ENCODE measurements at places on chromosomes 3 and 15.

GRCh38 chr3:138833899-138834595 is 681 bp downstream of the PIK3CB start:
- peak; percentile 32 for DNase-seq

DNA sequence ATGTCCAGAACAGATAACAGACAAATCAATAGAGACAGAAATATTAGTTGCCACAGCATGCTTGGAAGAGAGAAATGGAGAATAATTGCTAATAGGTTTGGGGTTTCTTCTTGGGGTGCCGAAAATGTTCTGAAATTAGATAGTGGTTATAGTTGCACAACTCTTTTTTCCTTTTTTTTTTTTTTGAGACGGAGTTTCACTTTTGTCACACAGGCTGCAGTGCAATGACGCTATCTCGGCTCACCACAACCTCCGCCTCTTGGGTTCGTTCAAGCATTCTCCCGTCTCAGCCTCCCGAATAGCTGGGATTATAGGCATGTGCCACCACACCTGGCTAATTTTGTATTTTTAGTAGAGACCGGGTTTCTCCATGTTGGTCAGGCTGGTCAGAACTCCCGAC is 163.3 kb downstream of the PLCH1 start:
- DNase-seq, result no peak

DNA sequence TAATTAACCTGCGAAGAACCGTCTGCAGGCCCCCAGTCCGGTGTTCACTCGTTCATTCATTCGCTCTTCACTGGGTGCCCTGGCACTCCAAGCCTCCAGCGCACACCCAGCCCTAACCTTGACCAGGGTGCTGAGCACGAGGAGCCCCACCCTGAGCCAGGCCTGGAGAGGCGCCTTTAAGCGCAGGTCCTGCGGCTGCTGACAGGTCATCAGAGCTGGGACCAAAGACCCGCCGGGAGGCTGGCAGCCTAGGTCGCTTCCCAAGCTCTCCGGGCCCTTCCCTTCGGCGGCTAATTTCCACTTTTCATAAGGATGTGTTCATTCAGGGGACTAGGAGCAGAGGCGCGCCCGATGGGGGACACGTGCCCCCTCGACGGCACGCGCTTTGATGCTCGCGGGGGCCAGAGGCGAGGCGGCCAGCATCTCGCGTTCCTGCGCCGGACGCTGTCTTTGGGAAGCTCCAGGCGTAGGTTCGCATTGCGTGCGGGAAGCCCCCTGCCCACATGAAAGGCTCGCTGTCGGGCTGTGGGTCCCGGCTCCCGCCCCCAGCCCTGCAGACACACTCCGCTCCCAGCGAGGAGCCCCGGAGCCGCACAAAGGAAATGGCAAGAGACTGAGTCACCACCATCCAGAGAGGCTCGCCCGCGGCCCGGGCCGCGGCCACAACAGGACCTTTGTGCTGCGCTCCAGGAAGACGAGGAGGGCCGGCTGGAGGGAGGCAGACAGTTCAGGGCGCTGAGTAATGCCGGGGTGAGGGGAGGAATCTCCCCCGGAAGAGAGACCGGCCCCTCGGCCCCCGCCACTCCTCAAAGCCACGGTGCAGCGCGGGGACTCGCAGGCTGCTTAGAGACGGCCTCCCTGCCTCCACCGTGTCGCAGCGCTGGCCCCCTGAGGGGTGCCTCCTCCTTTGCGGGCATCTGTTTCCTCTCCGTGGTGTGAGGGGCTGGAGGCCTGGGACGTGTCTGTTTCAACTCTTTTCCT is 266.4 kb upstream of the HES1 start:
- DNase-seq, result peak; percentile 10

- DNase-seq, result no peak
Measured at GRCh38 chr3:191300422-191300821, 28.8 kb upstream of the CCDC50 start.

DNA sequence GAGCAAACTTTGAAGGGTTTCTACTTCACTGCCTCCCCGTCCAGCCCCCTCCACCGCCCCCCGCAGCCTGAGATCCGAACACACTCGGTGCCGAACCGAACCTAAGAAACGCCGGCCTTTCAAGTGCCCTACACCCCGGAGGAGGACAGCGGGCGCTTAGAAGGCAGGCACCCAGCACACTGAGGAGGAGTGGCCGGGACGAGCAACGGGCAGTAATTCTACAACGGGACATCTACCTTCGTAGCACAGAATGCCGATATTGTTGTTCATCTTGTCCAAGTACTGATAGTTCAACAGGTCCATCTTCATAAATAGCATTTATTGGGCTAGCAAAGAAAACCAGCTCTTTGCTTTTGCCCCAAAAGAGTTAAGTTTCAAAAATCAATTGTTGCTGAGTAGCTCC is 513 bp downstream of the VGLL4 start:
- peak; percentile 58 for DNase-seq

- peak; percentile 52 for DNase-seq
Measured at GRCh38 chr3:197256836-197257444, 41.5 kb downstream of the DLG1 start.

DNA sequence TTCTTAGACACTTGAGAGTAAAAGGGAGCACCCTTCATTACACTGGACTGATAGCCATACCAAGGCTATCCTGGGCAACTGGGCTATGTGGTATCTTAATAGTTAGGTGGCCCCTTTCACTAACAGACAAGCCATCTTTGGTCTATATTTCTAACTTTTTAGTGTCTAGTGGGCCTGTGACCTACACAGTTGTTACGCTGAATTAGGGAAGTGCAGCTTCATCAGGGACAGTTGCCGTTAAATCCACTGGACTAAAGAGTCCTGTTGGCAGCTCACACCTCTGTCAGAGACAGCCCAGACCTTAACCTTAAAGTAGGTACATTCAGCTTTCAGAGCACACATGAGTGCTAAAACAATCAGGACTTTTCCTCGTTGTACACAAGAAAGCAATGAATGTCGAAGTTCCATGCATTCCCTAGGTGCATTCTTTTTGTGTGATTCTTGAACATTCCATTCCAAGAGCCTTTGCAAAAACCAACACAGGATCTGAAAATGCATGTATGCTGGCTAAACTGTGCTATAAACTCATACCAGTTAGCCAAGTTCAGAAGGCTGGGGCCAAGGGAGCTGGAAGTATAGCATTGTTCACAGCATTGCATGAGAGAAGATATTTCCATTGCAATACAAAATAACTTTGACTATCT is 230.2 kb upstream of the EIF1B start:
- DNase-seq, result no peak

- DNase-seq, result no peak
Measured at GRCh38 chr3:34283751-34284150, 485.3 kb downstream of the PDCD6IP start.

- DNase-seq, result no peak
Measured at GRCh38 chr3:32995098-32995497, 43.7 kb downstream of the CCR4 start.

Data from putamen (tissue), 1 donor.